Stimulated activated CD4-positive, alpha-beta T cell treated with anti-CD3 and anti-CD28 coated beads, Interleukin-12 subunit alpha, Interleukin-12 subunit beta, amount 100 ng/mL, for 4 hours (primary cell): ENCODE measurements at places on chromosomes 1 and 21.

- DNase-seq: no peak
Measured at GRCh38 chr1:3029991-3030662, 8.9 kb downstream of the ACTRT2 start.

- no peak for DNase-seq
Measured at GRCh38 chr1:231338270-231339128, at the start of gene SPRTN. TSS of gene SPRTN (plus strand) at chr1:231338293. CDS start at chr1:231338384, 91 bp downstream.

DNA sequence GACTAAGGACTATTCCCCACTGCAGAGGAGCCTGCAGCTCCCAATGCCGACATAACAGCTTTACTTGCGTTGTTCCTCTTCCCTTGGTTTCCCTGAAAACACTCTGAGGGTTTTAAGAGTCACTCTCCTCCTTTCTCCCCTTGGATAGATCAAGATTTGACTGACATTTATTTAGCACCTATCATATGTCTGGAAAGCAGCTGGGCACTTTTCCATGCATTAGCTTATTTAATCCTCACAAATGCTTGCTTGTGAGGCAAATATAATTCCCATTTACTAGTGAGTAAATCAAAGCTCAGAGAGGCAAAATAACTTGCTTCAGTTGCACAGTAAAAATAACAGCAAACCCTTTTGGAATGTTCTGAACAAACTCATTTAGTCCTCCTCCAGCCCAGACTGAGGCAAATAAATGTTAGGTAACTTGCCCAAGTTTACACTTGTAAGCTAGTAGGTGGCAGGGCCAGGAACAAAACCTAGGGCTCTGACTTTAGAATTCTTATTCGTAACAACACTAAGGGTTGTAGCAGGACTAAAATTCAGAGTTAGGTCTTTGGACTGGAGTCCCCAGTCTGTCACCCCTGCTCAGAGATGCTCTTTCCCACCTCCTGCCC, 81.4 kb downstream of the KCND3 start:
- no peak for DNase-seq

- no peak for DNase-seq
Measured at GRCh38 chr1:181219938-181220337, 131.4 kb downstream of the IER5 start.

DNA sequence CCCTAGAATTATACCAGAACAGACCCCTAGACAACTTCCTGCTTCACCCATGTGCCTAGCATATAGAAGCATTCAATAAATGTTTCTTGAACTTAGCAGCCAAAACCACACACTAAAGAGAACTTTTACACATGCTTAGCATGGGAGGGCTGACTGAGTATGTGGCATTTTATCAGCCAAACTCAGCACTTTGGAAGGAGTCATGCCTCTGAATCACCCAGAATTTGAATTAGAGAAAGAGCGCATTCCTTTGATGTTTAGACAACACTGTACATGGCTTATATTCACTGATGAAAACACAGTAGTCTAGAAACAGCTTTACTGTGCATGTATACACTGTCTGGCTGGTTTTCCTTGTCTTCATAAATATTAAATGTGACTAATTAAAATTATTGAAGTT, 26.1 kb downstream of the SPAG17 start:
- DNase-seq: no peak

DNA sequence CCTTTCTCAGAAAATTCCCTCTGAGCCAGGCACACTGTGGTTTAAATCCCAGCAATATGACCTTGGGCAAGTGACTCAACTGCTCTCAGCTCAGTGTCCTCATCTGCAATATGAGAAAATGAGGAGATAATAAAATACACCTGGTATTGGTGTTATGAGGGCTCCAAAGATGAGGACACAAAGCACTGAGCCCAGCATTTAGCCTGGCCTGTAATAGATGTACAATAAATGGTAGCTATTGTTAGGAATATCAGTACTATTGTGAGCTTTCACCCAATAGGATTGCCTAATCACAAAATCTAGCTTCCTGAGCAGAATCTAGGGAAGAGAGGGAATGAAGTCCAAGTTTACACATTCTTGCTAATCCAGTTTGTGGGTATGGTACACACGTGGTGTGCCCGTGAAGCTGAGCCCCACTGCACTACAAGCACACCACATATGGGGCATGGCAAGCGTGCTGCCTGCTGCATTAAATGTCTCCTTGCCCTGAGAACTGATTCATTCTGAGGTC, 24.3 kb upstream of the SLC30A1 start:
- no peak for DNase-seq

GRCh38 chr1:232844791-232845190, 39.6 kb downstream of the MAP10 start:
- no peak for DNase-seq

- DNase-seq: no peak
Measured at GRCh38 chr21:37219761-37220432, 47.2 kb downstream of the VPS26C start.

GRCh38 chr1:64302971-64303370, 99.5 kb downstream of the UBE2U start:
- DNase-seq: no peak

DNA sequence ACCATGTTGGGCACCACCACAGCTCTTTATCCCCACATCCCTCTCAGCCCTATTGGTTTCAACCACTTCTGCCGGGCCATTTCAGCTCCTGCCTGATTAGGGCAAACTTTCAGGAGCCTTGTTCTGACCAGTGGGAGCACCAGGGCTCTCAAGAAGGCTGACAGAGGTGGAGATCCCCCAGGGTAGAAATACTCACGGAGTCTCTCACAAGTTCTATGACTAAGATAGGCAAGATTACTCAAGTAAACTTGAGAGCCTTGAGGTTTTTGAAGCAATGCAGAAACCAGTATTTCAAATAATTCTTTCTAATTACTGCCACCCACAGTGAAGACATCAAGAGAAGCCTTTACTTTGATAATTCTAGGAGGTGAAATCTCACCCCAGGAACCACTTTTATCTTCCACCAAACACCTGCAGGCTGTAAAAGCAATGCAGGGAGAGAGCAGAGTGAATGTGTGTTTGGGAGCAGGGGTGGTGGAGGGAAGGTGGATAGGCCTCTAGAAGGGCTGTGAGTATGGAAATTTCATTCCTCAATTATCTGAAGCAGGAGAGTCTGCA, 6.6 kb upstream of the PTCH2 start:
- DNase-seq: no peak

DNA sequence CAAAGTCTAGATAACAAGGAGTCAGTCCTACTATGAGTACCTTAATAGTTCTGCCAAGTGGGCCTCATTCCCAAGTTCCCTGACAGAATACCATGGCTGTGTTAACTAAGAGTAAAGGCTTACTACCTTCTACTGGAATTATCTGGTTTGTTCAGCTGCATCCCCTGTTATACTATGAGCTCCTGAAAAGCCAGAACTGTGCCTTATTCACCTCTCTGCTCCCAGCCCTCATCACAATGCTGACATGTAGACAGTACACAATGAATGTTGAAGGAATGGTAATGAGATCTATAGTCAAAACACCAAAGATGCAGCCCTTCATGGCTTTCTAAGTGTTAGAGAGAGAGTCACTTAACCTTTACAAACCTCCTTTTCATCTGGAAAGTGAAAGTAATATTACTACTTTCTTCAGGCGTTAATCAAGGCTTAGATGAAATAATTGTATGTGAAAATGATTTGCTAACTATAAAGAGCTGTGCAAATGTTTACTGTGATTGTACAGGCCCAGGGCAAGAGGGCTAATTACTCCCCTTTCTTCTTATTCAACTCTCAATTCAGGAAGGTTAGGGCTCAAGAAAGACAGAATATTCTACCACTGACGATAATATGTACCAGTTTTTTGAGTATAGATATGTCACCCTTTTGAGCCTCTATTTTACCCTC, 70.3 kb upstream of the MROH9 start:
- DNase-seq: no peak

DNA sequence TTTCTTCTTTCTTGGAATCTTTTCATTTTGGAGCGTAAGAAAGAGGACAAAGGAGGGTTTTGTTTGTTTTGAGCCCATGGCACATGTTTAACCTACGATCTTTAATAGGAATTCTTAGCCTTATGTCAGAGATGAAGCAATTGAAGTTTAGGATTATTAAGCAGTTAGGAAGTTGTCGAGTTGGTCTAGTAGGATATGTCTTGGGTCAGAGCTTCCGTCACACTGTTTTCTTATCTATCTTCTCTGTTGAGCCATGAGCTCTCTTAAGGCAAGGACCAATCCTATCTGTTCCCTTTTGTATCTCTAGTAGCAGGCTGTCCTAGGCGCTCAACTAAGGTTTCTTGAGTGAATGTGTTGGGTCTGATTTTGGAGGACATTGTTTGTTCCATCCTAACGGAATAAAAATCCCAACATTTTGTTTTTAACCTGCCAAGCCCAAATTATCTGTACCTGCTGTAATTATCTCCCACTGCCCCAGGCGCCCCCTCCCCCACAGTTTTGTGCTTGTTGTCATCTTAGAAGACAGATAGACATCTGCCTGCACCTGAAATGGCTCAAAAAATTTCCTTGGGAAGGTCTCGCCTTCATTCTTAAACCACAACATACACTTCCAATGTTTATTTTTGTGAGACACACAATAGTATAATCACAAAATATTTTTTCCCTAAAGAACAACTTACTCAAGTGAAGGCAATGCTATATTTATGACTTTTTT, 95.3 kb upstream of the GADD45A start:
- DNase-seq: no peak

DNA sequence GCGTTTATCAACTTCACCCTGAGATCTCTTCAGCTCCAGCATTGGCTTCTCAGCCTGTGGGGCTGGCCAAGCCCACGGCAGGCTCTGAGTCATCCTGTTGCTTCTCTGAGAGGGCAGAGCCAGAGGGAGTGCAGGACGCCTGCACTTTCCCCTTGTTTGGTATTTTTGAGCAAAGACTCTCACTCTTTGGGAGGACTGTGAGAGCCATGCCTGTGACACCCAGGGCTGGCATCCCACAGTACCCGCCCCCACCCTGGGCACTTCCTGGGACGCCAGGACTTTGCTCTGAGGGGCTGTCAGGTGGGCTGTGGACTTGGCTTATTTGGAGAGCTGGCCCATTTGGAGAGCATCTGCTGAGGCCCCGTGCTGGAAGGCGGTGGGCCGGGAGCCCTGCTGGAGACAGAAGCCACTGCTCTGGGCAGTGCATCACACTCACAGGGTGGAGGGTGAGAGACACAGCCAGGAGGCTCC, 37.4 kb downstream of the VANGL1 start:
- DNase-seq: no peak

GRCh38 chr21:25420831-25421230, 186.4 kb downstream of the MRPL39 start:
- DNase-seq: no peak

GRCh38 chr1:235289859-235290739, 37.9 kb downstream of the ARID4B start:
- no peak for DNase-seq

GRCh38 chr1:1230656-1231399, 973 bp downstream of the SDF4 start:
- no peak for DNase-seq

DNA sequence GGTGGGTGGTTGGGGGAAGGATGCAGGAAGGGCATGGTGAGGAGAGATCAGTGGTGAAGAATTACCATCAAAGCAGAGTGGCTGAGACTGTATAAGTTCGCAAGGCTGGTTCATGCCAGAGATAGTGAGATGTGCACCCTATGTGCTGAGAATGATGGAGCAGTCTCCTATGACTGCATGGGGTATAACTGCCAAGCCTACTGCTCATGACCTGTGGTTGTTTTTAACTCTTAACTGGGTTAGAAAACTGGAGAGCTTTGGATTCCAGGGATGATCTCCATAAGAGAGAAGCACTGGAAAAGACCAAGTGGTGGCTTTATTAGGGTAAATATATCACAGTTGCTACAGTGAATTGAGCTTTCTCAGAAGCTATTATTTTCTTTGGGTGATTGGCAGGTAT, 16.2 kb downstream of the WNT2B start:
- DNase-seq: no peak

- DNase-seq: no peak
Measured at GRCh38 chr1:53731779-53732305, 7.1 kb downstream of the GLIS1 start.

DNA sequence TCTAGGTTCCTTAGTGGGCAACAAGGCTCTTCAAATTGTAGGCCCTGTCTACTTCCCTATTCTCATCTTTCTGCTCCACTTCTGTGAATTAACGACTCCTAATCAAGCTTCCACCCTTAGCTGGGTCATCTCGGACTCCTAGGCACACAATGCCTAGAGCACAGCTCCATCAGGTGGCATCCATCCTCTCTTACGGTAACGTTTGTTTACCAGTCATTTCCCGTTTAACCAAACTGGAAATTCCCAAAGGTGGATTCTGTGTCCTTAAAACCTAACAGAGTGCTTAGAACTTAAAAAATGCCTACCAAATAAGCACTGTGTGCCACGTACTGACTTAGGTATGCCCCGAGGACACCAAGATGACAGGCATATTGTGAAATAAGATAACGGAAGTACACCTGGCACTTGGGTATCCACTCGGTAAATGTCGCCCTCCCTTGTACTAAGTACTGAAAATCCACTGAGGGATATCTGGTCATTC, 1.5 kb downstream of the PARP1 start:
- DNase-seq: no peak

- no peak for DNase-seq
Measured at GRCh38 chr1:53196017-53196484, 573 bp upstream of the CPT2 start.

DNA sequence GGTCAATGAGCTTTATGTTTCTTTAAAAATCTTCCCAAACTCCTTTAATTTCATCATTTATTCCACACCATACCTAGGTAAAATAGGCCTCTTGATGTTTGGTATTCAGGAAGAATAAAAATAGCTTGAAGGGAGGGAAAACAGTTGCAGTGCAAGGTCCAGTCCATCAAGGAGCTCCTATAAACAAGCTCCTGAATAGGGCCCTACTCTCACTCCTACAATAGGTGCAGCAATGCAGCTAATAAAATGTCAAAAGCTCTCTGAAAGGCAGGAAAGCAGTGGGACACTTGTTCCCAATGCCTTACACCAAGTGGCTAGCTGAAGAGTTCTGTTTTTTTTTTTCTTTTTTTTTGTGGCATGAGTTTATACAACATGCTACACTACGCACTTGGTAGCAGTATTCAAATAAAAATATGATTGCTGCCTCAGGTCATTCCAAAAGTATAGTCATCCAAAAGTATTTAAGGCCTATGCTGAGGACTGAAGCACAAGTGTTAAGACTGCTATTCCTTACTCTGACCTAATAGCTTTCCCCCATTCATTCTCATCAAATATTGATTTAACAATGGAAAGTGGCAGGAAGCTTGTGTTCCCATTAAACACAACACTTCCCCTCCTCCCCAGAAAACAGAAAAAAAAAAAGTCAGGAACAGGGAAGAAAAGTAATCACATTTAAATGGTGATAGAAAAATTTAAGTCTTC, 9.8 kb downstream of the TEX38 start:
- no peak for DNase-seq

- no peak for DNase-seq
Measured at GRCh38 chr21:20424943-20425342, 573.3 kb upstream of the NCAM2 start.

- no peak for DNase-seq
Measured at GRCh38 chr1:110212169-110213142, 2.3 kb downstream of the KCNC4 start.

DNA sequence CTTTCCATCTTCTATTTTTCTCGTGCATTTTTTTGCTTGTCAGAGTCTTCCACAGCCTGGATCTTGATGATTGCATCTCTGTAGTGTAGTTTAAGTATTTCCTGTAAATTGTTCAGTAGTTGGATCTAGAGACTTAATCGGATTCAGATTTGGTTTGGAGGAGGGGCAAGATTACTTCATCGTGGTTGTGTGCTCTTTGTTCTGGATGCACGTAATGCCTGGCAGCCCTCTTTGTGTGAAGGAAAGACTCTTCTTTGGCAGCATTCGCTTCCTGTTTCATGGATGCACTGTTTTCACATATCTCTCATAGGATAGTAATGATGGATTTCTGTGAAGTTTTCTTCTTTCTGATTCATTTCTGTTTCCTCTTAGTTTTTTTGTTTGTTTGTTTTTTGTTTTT, 14.2 kb downstream of the SEMA4A start:
- DNase-seq: no peak

- DNase-seq: no peak
Measured at GRCh38 chr1:231985296-231986023, 358.9 kb downstream of the DISC1 start.
